ENCODE measurements at places on chromosomes 16 and 17.

DNA sequence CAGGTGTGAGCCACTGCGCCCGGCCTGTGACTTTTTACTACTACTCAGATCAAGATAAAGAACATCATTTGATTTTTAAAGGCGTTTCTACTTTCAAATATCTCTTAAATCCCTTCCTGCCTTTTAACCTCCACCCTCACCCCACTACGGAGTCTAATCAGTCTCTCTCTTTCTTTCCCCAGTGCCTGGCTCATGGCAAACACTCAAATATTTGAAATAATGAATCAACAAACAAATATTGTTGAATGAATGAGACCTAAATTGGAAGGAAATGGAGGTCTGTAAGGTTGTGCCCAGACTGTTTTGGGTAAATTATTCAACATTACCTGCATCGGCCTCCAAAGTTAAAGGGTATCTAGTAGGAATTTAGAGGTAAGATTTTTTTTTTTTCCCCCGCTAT is 14.7 kb downstream of the COPZ2 start:
- DNase-seq = no peak

DNA sequence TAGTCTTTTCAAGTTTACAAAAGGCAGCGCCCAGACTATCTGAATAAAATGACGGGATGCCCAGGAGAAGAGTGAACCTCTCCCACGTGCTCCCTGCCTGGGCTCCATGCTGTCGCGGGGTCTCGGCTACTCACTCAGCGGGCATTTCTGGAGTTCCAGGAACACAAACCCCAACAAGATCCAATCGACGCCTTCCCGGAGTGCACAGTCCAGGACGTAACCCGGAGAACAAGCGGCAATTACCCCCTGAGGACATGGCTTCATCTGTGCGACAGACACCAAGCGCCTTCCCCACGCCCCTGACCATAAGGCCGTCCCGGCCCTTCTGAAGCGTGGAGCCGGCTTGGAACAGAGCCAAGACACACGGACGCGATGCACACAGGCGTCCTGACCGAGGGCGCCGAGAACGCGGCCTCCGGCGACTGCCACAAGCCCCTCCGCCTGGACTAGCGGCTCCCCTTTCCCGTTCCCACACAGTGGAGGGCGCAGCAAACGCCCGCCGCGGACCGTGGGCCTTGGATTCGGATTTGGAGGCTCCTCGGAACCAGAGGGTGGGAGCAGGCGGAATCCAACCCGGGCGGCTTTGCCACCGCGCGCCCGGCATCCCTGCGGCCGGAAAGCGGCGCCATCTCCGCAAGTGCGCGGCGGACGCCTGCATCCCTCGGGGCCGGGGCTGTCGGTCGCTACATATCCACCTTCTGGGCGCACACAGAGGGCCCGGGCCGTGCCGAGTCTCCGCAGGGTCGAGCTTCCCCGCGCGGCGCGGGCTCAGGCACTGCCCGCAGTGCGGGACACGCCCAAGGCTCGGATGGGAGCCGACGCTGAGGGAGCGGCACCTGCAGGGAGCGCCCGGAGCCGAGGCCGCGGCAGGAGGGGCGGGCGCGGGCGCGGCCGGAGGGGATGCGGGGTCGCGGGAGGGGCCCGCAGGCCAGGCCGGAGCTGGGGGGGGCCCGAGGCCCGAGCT is 725 bp downstream of the ABCA3 start:
- DNase-seq = no peak

DNA sequence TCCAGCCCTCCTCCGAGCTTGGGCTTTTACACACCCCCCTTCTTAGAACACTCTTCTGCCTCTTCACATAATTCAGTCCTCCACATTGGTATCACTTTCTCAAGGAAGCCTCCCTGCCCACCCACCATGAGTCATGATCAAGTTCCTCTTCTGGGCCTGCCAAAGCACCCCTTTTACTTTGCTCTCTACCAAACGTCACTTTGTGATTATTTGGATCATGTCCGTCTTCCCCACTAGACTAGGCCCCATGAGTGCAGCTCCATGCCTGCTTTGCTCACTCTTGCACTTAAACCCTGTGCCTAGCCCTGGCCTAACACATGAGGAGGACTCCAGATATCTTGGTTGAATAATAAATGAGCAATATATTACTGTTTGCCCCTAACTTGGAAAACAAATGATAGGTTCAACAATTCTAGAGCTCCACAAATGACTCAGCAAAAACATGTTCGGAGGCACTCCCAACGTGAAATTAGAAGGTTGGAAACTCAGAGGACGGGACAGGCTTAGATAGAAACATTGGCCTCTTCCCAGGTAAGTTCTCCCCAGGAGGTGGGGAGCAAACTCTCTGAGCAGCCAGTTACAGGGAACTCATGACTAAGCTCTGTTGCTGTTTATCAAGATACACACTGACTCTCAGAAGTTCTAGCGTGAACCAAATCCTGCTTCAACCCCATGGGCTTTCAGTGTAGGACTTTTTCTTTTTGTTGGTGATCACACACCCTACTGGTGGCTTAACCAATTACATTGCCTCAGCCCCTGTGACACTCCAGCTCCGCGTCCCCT is 28.3 kb downstream of the G6PC1 start:
- no peak for DNase-seq

DNA sequence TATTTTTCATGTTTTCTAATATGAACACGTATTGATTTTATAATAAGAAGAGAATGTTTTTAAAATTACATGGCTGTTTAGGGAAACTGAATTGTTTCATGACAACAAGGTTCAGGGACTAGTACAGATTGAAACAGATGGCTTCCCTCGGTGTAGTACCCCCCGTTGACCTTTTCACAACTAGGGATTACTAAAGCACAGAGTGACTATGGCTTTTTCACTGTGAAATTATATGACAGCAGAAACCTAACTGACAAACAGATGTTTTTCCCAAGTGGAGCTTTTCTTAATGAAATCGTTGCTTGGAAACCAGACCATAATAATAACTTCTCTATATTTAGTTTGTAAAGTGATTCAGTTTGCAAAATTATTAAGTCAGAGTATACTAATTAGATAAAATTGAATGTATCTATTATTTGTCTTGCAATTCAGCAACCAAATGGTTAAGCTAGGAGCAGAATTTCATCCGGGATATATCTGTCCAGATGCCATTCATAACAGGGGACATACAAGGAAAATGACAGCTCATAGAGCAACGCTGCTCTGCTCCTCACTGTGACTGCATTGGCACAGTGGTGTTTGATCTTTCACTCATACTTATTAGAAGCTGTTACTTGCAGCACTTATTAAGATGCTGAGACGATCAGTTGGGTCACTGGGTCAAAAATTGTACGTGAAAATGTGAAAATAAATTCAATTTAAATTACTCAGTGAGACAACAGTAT is 111.7 kb downstream of the TANGO6 start:
- DNase-seq = no peak

DNA sequence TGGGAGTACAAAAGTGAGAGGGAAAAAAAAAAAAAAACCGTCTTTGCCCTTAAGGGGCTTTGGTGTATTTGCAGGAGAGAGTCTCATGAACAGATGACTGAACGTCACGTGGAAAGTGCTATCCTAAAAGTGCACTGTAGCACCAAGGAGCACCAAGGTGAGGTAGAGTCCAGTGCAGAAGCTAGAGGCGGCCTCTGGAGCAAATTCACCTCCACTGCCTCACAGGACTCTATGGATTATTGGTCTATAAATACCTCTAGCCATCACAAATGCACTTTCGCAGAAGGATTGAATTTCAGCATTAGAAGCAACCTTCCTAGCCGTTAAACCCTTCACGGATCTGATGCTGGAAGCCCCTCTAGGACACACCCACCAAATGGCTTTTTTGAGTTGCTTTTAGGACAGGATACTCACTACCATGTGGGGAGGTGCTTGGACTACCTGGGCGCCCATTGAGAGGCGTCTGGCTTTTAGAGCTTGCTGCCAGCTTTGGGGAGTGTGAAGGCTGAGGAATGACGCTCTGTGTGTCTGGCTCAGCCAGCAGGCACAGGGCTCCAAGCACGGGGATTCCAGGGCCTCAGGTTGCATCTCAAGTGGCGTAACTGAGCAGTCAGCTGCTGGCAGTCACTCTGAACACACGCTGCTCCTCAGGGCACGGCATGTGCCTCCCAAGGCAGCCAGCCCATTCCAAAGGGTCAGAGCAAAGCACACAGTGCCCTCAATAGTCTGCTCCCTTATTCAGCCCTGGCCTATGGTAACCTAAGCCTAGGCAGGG is 52.7 kb downstream of the CDRT4 start:
- DNase-seq = peak; percentile 74

- DNase-seq = no peak
These were observed 7.4 kb upstream of the PSMC5 start for GRCh38 chr17:63819585-63820537.

DNA sequence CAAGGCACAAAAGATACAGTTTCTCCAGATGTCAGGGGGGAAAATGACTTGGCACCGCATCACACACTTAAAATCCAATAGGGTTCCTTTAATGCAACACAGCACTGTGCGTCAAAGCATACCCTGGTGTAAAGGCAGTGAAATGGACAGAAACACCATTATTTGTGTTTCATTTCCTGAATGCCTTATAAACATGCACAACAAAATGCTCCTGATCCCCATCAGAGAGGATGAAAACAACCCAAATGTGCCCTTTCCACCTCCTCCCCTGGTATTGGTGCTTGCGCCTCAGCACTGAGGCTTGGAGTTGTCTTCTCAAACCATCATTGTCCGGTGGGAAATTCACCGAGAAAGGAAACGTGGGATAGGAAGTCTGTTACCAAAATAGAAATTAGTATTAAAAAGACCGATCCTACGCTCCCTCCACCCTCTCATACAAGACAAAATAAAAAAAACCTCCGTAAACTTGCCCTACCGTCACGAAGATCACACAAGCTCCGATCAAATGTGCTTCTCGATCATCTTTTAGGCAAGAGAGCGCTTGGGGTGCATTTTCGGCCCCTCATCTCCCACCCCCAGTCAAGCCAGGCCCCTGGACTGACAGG is 722 bp downstream of the CDC27 start:
- DNase-seq = no peak

- DNase-seq = no peak
These were observed 7.5 kb upstream of the HSD3B7 start for GRCh38 chr16:30977502-30977901.

GRCh38 chr17:59811209-59811608 is 81.5 kb downstream of the TUBD1 start:
- no peak for DNase-seq

DNA sequence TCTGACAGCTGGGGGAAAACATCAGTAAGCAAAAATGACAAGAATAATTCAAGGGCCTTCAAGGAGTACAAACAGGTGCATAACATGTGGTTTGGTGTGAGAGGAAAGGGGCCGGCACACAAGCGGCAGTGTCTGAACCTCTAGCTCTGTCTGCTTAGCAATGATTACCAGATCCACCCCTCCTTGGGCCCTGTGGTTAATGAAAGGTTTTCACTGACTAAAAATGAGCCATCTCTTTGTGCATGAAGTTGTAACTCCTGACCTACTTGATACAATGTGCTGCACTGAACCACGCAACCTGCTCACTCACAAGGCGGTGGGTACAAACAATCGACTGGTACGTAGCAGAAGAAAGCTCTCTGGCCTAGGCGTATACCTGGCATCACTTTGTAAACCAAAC is 15.1 kb downstream of the FAM117A start:
- no peak for DNase-seq

DNA sequence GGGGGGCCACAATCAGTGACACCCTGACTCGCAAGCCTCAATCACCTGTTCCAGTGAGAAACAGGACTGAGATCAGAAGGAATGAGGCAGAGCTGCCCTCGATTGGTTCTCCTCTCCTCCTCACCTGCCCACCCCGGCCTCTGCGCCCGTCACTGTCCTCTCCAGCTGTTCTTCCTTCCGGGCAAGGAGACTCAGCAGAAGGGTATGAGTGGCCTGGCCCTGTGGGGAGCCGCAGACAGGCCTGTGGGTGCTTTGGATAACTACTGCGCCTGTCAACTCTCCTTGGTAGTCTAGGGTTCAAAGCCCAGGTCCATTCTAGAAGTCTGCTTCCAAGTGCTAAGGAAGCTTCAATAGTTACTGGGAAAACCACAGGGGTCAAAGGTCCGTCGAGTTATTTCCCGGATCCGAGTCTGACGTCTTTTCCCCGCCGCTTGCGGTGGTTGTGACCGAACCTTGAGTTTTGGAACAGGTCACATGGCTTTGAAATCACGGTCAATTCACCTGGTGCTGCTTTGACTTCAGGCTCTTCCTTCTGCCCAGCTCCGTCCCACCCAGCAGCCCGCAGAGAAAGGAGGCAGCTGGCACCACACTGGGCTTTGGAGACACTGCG is 8.3 kb downstream of the CARD14 start:
- no peak for DNase-seq

- DNase-seq = no peak
These were observed 13.7 kb downstream of the SMARCE1 start for GRCh38 chr17:40633871-40634270.

GRCh38 chr17:66459811-66460270 is 157.4 kb downstream of the PRKCA start:
- DNase-seq = no peak

GRCh38 chr16:85460252-85461021 is 152.7 kb upstream of the GSE1 start:
- DNase-seq = no peak

Measured in left forelimb (tissue), 1 donor.